ENCODE measurements at places on chromosomes 3 and 15.
A peak's percentile ranks its signal among the peaks of the same experiment; 100 is the strongest.

DNA sequence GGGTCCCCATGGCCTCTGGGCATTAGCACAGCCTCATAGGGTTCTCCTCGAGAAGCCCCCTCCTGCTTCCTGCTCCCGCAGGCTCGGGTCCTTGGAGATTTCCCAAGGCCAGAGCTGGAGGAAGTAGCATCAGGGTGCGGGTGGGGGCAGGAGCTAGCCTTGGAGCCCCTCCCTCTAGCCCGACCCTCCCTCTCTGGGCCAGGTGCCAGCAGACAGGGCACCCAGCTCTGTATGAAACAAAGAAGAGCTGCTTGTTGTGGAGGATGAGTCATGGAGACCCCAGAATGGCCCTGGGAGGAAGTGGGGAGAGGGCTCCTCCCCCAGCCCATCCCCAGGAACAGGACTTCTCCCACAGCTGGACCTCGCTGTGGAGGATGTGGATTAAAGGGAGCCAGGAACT is 29.2 kb downstream of the EPHB3 start:
- no peak for DNase-seq

- no peak for DNase-seq
Measured at GRCh38 chr15:48360841-48361240, 29.6 kb downstream of the DUT start.

DNA sequence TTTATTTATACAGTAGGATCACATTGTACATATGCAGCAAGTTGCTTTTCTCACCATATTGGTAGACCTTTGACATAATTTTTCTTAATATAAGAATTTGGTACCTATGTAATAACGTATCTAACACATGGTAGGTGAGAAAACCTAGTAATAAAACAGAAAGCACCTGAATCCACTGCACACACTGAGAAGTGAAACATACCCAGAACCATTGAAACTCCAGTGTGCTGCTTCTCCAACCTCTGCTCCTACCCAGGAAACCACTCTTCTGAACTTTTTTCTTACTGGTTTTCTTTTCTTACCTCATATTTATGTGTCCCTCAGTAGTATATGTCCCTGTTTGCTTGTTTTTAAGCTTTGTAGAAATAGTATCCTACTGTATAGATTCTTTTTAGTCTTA is 293.0 kb downstream of the UBE2E2 start:
- DNase-seq: no peak

- DNase-seq: no peak
Measured at GRCh38 chr3:194101592-194102432, 34.1 kb upstream of the HES1 start.

DNA sequence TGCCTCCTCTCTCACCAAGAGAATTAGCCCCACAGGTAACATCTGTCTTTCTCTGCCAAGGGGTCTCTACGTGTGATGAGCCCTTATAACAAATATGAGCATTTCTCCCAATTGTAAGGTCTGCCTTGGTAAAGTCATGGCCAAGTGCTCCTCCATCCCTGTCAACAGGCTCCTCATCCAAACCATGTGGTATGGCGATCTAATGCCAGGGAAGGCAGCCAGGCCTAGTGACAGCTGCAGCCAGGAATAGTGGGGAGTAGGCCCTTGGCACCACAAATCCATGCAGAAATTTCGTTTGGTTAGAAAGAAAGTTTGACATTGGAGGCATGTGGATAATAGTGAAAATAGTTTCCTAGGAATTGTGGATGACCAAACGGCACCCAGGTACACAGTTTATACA is 4.7 kb upstream of the LRTM1 start:
- no peak for DNase-seq

DNA sequence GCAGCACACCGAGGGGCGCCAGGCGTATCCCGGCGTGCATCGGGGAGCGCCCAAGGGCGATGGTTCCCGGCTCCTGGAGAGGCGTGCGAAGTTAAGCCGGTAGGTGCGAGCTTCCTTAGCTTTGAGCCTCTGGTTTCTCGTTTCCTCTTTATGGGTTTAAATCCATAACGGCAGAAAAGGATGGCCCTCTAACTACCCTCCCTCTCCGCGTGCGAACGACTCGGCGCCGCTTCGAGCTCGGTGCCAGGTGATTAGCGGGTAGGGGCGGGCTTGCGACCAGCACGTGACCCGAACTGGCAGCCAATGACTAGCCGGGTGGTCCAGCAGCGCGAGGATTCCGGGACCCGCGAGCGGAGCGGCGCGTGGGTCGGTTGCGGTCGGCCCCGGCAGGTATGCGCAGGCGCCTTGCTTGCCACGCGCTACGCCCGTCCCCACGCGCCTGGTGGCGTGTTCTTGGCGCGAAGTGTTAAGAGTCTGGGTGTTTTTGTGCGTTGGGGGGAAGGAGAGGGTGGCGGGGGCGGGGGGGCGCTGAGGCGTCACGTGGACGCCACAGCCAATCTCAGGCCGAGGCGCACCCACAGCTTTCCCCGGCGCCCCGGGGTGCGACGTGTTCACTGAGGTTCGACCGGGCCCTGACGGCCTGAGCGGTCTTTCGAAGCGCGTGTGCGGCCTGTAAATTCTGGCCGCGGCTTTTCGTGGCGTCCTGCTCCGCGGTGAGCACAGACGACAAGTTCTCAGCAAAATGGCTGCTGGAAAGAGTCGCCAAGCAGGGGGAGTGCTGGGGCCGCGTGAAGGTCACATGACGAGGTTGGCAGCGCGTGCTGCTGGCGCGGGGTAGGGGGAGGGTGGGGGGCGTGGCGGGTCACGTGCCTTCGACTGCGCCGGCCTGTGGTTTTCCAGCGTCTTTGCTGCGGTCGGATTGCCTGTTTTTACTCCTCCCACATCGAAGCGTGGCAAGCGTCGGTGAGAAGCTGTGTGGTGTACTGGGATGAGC is 38.7 kb upstream of the MGA start:
- DNase-seq: peak; percentile 27

DNA sequence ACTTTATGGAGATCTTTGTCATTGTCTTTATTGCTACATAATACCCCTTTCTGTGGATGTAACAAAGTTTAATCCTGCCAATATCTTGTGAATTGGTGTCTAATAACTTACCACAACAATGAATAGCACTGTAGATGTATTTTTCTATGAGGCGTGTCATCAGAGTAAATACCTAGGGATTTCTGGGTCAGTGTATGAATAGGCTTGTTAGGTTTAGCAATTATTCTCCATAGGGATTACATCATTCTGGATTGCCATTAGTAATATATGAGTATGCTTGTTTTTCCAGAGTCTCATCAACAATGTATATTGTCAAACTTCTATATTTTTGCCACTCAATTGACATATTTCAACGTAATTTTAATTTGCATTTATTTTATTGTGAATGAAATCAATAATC is 67.9 kb downstream of the UNC13C start:
- DNase-seq: no peak

DNA sequence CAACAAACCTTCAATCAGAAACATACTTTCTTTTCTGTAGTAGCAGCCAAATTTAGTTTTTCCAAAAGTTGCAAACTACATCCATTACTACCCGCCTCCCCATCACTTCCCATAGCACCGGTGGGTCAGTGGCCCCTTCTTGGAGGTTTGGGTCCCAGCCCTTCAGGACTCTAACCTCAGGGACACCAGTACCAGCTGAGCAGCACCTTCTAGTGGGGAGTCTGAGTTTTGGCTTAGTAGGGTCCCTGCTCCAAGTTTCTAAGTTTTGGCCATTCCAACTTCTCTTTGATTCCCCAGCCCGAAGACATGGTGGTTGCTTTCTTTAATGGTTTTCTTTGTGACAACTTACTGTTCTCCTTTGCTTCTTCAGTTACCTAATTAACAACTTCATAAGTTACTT is 160.6 kb downstream of the ECT2 start:
- DNase-seq: no peak

DNA sequence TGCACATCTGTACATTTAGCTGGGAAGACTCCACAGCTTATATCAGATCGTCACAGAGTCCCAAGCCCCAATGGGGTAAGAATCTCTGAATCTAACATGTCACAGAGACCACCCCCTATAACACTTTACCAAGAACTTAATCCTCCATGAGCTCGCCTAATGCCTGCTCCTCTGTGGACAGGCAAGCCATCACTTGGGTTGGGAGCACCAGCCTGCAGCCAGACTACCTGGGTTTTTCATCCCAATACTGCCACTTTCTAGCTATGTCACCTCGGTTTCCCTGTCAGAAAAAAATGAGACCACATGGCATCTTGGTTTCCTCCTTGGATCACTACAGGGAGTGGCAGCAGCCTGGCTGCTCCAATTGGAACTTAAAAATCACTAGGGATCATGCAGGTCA is 277.9 kb upstream of the TLE3 start:
- DNase-seq: no peak

- no peak for DNase-seq
Measured at GRCh38 chr3:66033241-66034138, 5.2 kb downstream of the MAGI1 start.

- DNase-seq: no peak
Measured at GRCh38 chr3:48064292-48064829, 48.1 kb upstream of the MAP4 start.

DNA sequence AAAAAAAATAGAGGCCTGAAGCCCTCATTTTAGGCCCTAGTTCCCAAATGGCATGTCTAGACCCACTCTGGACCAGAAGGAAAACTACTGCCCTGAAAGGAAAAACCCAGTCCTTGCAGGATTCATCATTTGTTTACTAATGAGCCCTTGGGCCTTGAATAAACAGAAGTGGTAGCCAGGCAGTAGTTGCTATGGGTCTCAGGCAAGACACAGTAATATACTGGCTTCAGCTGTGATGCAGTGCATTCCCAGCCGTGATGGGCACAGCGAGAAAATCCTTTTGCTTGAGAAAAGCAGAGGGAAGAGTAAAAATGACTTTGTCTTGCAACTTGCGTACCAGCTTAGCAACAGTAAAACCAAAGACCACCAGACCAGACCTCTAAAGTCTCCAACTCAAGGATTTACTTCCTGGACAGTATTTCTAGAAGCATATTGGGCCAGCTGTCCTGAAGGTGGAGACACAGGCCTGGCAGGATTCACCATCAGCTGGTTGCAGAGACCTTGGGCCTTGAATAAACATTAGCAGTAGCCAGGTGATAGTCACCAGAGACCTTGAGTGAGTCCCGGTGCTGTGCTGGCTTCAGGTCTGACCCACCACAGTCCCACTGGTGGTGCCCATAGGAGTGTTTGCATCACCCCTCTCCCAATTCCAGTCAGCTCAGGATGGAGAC is 208.3 kb upstream of the SLITRK3 start:
- DNase-seq: no peak

DNA sequence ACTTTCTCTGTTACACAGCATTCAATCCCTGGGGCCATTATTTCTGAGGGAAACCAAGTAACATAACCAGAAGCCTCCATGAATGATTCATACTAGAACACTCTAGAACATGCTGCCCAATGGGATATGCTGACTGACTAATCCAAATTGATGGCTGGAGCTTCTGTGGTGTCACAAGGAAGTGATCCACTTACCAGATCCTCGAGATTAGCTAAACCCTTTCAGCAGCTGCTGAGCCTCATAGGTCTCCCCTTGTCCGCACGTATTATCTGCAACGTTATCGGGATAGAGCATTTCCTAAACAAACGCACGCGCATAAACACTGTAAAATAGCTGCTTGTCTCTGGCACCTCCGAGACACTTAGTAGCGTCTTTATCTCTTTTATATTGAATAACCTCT is 61.2 kb upstream of the PROK2 start:
- DNase-seq: no peak

GRCh38 chr3:140247775-140248174 is 312.8 kb downstream of the CLSTN2 start:
- no peak for DNase-seq

DNA sequence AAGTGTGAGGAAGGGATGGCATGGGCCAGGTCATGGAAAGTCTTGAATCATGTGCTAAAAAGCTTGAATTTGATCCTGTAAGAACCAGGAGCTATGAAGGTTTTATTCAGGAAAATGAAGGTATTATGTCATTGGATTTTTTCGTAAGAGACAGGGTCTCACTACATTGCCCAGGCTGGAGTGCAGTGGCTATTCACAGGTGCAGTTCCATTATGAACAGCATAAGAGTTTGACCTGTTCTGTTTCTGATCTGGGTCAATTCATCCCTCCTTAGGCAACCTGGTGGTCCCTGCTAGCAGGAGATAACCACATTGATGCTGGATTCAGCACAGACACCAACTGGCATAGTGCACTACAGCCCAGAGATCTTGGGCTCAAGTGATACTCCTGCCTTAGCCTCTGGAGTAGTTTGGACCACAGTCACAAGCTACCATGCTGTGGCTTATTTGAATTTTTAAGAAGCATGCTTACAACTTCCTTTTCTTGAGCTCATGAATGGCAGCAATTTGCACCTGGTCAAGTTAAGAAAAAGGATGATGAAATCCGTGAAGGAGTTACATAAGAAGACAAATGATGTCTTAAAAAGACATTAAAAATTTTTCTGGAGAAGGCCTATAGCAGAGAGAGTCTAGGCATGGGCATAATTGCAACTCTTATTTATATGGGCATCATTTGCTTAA is 79.1 kb downstream of the CADPS start:
- DNase-seq: no peak

GRCh38 chr3:161042023-161042501 is 63.1 kb downstream of the B3GALNT1 start:
- DNase-seq: no peak

- no peak for DNase-seq
Measured at GRCh38 chr15:90643301-90643632, 73.9 kb upstream of the BLM start.

DNA sequence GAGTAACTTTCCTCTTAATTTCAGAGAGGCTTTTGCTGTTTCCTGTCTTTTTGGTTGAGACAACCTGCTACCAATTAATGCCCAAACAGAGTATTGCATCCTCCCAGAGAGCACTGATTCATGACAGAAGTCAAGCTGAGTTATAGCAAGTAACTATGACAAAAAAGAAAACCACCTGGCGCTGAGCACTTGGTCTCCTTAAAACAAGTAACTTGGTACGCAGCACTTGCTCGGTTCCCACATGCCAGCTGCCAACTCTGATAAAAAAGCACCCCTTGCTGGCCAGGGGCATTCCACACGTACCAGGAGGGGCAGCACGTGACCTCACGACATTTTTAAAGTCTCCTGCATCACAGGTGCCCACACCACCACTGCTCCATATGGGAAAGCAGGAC is 13.5 kb upstream of the MYO5C start:
- DNase-seq: no peak

DNA sequence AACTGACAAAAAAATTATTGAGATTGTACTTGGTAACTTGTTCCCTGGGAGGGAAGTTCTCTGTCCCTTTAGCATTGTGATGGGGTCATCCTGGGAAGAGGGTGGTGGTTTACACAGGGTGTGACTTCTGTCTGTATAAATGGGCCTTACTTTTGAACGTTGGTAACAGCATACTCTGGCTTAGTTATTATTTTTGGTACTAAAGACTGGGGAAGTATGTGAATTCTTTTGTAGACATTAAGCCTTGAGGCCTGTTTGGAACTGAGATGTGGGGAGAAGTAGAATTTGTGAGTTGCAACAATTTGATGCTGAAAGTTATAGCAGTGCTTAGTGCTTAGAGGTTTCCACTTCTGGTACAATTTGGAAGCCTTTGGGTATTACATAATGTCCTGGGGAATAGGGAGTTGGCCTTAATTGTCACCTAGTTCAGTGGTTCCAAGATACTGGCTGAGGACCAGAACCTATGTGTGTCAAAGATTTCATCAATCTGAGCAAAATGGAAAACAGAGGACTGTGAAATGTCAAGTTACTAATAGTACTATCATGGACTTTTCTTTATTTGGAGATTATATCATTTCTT is 15.9 kb downstream of the TLNRD1 start:
- DNase-seq: no peak

All from activated CD8-positive, alpha-beta memory T cell treated with anti-CD3 and anti-CD28 coated beads for 1 hour (primary cell).